Sciatic nerve (tissue), 2 donors: ENCODE measurements at places on chromosomes 1 and 21.
A peak's percentile ranks its signal among the peaks of the same experiment; 100 is the strongest.

DNA sequence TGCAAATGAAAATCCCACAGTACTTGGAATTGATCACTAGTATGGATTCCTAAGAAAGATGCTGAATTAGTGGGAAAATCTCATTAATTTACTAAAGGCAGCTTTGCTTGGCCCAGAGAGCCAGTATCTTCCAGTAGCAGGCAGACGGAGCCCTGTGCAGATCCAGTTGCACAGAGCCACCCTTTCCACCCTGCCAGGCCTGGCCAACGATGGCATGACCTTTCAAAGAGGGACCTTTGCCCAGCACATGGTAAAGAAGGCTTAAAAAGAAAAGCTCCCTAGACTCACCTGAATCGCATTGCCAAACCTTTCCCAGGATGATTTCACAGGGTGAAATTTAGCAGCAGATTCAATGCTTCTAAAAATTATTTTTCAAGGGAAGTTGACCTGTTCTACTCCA lies 170.5 kb upstream of the CAMK1G start:
- DNase-seq: no peak

DNA sequence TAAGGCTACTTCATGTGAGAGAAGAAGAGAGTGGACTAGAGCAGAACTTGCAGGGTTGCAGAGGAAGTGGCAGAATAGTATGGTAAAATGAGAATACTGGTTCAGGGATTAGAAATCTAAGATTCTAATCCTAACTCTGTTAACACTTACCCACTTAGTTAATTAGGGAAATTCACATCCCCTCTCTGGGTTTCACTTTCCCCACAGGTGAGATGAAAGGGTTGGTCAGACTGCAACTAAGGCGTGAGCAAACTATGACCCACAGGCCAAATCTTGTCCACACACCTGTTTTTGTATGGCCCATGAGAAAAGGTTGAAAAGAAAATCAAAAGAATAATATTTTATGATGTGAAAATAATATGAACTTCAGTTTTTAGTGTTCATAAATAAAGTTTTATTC lies 117.5 kb downstream of the MACF1 start:
- no peak for DNase-seq

GRCh38 chr1:31584869-31585735 lies 8.8 kb downstream of the TINAGL1 start:
- DNase-seq: no peak

DNA sequence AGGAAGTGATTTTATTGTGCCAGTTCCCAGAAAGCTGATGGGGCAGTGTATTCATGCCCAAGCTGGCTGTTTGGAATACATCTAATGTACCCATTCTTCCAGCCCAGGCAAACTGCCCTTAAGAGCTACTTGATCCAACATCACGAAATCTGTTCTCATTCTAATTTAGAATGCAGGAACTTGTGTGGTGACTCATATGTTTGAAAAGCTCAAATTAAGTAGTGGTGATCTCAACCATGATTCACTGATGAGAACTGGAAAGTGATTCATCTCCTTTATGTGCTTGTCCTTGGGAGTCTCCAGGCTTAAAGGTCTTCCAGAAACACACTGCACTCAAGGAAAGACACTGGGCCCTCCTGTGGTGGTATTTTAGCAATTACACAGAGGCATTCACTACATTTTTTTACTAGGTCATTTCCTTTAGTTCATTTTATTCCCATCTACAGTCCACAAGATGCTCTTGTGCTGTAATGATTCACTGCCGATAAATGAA lies 65.4 kb downstream of the RPE65 start:
- no peak for DNase-seq

- no peak for DNase-seq
These were observed 1.4 kb downstream of the MEX3A start for GRCh38 chr1:156080863-156081179.

- DNase-seq: no peak
These were observed 10.1 kb upstream of the ZNF362 start for GRCh38 chr1:33246171-33246570.

DNA sequence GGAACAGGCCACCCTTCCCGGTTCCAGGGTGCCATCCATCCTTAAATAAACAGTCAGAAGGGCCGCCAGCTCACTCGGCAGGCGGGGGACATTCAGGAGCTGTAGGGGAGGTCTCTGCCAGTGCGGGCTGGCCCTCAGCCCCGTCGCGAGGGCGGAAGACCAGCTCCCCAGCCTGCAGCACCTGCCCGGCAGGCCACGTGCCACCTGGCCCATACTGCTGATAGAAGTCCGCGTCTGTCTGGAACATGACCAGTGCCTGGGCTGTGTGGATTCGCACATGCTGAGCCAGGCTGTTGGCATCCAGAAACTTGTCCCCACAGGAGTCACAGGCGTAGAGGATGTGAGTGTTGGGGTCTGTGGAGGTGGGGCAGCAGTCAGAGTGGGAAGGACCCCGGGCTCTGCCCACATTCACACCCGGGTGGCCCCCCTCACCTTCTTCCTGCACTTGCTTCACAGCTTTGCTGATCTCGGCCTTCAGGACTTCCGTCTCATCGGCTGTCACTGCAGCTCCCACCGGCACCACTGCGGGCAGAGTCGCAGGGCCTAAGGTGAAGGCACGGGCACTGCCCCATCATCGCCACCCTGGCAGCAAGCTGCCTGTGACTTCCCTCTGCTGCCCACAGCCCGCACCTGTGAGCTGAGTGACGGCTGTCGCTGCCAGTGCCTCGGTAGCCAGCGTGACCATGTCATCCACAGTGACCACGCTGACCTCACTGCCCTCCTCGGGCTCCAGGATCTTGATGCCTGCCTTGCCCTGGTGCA lies 33.8 kb downstream of the ZBTB17 start:
- no peak for DNase-seq

GRCh38 chr1:196608390-196609369 lies at the start of gene KCNT2:
Gene KCNT2 (minus strand): TSS chr1:196608440. CDS start chr1:196608309, 131 bp downstream.
- DNase-seq: peak; percentile 84

DNA sequence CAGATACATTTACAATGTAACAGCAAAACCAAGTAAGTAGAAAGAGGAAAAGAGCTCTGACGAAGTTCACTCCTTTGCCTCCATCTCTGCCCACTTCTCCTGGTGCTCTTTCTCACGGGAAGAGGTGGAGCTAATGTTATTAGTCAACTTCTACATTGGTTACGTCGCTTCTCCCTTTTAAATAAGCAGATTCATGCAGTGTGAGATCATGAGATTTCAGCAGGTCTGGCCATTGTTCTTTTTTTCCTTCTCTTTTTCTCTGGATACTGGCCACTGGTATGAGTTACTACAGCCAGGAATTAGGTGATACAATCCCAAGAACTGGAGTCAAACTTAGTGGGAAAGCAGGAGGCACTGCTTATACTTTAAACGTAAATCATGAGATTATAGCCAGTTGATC lies 207.1 kb downstream of the AKT3 start:
- no peak for DNase-seq

GRCh38 chr1:227709451-227709850 lies 25.7 kb downstream of the JMJD4 start:
- DNase-seq: no peak

- DNase-seq: no peak
These were observed 8.2 kb downstream of the OR10T2 start for GRCh38 chr1:158391099-158391498.

GRCh38 chr1:228876187-228876586 lies 140.9 kb downstream of the RHOU start:
- DNase-seq: no peak

- DNase-seq: no peak
These were observed 66.9 kb upstream of the LRIF1 start for GRCh38 chr1:111030590-111030989.

- DNase-seq: no peak
These were observed 930 bp downstream of the DHCR24 start for GRCh38 chr1:54885807-54886723.
